ENCODE measurements at places on chromosomes 11 and 22.

GRCh38 chr11:92659793-92660192 is 309.7 kb upstream of the MTNR1B start:
- no peak for DNase-seq

DNA sequence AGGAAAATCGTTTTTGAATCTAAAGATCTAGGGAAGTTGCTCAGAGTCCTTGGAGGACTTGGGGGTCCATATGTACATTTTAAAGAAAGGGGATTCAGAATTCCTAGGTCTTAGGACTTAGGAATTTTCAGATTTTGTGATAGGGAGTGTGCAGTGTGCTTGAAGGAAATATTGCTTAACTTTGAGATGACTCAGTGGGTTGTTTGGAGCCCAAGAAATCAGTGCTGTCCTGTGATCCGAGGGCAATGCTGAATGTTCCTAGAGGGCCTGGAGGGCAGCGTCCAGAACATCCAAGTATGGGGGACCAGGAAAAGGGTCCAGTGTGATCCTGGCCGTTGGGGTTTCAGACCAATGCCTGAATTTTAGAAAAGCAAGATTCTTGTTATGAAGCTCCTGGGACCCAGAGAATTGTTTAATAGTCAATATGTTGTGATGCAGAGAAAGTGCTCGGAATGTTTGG is 3.1 kb upstream of the IGF2 start:
- DNase-seq = no peak

DNA sequence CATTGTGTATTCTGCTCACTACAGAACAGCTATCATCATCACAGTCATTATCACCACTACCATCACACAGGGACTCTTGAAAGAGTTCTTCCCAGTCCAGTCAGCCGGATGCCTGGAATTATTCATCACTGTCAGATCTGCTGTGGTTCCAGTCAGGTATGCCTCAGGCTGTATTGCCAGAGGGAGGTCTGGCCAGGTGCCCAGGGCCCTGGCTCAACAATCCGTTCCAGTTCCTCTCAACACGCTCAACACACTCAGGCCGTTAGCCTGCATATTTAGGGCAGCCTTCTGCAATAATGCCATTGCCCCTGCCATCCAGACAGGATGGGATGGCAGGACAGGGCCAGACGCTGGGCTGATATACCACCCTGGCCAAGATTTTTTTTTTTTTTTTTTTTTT is 28.6 kb upstream of the RASL10A start:
- no peak for DNase-seq

DNA sequence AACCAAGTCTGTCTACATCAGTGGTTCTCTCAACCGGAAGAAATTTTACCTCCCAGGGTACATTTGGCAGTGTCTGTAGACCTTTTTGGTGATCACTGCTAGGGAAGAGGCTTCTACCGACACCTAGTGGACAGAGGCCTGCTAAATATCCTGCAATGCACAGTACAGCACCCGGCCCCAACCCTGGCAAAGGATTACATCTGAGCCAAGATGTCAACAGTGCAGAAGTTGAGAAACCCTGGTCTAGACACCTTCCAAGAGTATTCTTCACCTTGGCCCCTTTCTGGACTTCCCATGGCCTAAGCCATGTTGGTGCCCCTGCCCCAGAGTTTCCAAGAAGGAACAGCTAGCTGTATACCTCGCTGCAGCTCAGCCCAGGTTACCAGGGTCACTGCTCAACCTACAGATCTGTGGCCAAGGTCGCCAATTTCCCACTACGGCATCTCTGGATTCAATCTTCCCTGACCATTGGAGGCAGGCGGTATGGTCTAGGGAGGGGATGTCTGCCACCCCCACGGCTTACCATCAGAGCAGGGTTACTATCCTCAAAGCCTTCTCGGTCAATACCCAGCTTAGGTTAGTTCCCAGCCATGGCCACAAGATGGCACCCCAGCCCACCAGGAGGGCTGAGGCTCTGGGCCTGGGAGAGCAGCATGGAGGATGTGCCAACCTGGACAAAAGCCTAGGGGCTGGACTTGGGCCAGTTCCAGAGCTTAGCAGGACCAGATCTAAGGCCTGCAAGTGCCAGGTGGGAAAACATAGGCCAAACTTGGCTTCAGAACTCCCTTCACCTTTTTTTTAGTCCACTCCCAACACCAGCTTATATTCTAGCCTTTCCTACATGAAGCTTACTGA is 3.7 kb upstream of the KCNC1 start:
- DNase-seq = peak; percentile 9

GRCh38 chr11:7604331-7604955 is 68.9 kb downstream of the CYB5R2 start:
- no peak for DNase-seq

All from activated T-helper 9 cell treated with anti-CD3 and anti-CD28 coated beads, Interleukin-2, amount 50 U/mL, for 16 hours (primary cell).